ENCODE measurements at places on chromosomes 4 and X.

- DNase-seq: no peak
Measured at GRCh38 chr4:66052426-66052825, 382.1 kb upstream of the EPHA5 start.

DNA sequence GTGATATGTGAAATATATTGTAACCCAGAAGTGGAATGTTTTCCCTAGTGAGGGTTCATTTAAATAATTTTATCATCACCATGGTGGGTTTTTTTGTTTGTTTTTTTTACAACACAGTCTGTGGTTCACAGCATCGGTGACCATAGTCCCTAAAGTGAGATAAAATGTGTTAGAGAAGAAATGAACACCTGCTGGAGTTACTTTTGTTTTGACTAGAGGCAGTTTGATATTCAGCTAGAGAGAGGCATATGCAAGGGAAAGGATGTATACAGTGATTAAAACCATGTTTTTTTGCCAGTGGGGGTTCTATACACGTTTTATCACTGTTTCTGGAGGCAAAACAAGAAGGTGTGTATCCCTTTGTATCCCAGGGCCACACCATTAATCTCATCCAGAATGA lies 541.5 kb downstream of the PCDH7 start:
- DNase-seq: no peak

DNA sequence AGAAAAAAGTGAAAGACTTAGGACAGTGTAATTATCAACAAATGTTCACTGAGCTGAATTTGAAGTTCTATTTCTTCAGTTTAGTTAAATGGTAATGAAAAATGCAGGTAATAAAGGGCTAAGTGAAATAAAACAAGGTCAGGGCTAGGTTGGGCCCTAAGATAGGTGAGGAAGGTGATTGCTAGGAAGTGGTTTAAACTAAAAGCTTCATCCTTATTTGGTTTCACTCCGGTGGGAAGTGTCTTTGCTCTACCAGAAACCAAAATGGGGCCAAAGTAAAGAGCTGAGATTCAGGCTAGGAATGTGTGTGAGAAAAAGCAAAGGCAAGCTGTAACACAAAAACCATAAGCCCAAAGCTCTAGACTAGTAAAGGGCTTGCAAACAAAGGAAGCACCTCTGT lies 31.0 kb downstream of the TAB3 start:
- no peak for DNase-seq

GRCh38 chrX:120365320-120365719 lies 3.4 kb downstream of the ATP1B4 start:
- no peak for DNase-seq

DNA sequence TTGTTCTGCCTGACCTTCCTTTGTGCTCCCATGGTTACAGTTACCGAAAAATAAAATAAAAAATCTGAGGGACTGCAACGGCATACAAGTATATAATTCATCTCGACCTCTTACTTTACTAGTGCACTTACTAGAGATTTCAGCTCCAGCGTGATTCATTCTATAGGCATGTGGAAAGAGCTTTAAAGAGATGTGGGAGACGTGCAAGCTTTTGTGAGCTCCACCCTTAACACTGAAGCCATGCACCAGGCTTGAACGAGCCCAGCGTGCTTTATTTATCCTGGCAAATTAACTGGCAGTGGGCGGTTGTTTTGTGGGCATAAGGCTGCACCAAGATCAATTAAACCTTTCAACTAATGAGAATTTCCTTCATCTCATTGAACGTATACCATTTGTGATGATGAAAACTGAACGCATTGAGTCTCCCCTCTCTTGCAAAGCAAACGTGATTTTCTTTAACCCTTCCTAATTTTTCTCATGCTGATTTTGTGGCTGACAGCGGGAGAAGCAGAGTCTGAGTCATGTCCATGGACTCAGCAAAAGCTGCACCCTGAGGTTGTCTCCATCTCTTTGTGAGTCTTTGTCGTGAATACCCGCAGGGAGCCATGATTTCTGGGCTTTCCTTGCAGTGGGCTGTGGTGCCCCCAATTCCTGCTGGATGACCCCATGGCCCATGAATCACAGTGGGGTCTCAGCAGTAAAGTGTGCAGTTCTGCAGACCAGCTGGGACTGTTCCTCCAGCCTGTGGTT lies 60.1 kb downstream of the MXRA5 start:
- DNase-seq: no peak

DNA sequence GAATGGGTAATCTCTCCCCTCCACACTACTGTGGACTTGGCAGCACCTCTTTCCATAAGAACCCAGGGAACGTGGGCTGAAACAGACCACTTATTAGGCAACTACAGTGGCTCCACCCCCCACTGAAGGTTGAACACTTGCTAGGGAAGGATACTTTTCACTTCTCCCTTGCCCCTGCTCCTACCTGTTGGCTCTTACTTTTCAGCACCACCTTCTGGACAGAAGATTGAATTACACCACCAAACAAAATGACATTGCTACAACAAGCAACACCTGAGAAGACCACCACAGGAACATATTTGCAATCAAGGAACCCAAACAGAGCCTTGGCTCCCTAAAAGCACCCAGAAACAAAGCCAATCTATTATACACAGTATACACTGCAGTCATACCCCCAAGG lies 132.1 kb upstream of the CXCL13 start:
- DNase-seq: no peak

GRCh38 chr4:119726505-119726904 lies 97.9 kb upstream of the PDE5A start:
- no peak for DNase-seq

- DNase-seq: no peak
Measured at GRCh38 chrX:123859409-123859845, 426 bp upstream of the XIAP start.

GRCh38 chrX:103586314-103586646 lies 965 bp downstream of the TCEAL4 start:
- no peak for DNase-seq

DNA sequence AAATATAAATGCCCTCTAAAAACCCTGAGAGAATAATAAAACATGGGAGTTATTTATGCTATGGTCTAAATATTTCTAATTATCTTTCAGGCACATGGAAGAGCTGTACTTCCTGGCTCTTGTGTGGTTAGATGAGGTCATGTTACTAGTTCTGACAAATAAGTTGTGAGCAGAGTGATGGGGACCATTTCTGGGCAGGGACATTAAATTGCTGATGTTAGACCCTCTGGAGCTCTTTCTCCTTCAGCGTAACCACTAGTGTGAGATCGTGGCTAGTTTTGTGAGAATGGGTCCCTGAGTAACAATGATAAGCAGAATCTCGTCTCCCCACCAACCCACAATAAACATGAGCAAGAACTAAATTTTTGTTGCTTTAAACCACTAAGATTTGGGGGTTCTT lies 108.0 kb downstream of the MAML3 start:
- no peak for DNase-seq

- DNase-seq: no peak
Measured at GRCh38 chr4:174260099-174260498, 23.4 kb downstream of the FBXO8 start.

GRCh38 chr4:26619784-26620183 lies 35.9 kb downstream of the TBC1D19 start:
- no peak for DNase-seq

GRCh38 chr4:88846206-88846790 lies 148.7 kb upstream of the NAP1L5 start:
- no peak for DNase-seq

DNA sequence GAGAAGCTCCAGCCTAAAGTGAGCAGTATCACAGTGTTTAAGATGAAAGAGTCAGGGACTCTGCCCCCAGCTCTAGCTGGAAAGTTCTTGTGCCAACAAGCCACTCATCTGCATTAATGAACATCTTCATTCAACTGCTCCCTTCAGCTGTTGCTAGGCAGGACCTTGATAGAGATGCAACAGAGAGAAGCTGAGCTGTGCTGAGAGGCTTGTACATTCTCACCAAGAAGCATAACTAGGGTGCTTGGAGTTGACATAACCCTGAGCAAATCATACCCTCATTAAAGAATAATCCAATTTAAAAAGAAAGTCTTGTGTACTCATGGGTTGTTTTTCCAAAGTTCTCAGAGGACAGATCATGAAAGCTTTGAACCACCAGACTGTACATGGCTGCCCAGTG lies 63.2 kb downstream of the ATXN3L start:
- no peak for DNase-seq

DNA sequence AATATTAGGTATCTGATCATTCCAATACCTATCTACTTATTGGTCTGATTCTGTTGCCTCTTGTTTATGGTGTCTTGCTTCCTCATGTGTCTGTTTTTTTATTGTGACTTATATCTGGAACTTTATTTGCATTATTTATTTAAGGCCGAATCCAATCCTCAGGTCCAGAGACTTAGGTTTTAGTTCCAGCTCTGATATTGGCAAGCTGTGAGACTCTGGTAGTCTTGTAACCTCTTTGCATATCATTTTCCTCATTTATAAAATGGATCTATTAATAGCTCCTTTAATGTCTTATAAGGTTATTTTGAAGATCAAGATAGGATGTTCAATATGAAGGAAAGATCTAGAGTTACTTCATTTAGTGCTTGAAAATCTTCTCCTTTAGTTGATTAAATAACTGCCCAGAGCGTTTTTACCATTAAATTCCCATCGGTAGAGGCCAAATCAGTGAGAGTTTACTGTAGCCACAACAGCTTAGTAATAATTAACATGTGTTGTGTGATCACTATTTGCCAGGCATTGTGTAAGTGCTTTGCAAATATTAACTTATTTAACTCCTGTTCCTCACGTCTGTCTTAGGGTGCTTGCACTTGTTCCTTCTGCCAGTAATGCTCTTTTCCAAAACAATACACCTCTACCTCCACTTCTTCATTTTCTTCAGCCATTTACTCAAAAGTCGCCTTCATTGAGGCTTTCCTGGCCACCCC lies 82.2 kb downstream of the CC2D2A start:
- no peak for DNase-seq

GRCh38 chr4:159190651-159191050 lies 87.8 kb downstream of the RAPGEF2 start:
- no peak for DNase-seq

- no peak for DNase-seq
Measured at GRCh38 chrX:41596596-41596995, 92.2 kb upstream of the GPR34 start.

- no peak for DNase-seq
Measured at GRCh38 chrX:155612312-155613224, at the start of gene TMLHE. Gene TMLHE (minus strand): TSS chrX:155612952. CDS start chrX:155545276, 67,676 bp downstream.

GRCh38 chrX:105664243-105664642 lies 158.1 kb upstream of the NRK start:
- DNase-seq: no peak

DNA sequence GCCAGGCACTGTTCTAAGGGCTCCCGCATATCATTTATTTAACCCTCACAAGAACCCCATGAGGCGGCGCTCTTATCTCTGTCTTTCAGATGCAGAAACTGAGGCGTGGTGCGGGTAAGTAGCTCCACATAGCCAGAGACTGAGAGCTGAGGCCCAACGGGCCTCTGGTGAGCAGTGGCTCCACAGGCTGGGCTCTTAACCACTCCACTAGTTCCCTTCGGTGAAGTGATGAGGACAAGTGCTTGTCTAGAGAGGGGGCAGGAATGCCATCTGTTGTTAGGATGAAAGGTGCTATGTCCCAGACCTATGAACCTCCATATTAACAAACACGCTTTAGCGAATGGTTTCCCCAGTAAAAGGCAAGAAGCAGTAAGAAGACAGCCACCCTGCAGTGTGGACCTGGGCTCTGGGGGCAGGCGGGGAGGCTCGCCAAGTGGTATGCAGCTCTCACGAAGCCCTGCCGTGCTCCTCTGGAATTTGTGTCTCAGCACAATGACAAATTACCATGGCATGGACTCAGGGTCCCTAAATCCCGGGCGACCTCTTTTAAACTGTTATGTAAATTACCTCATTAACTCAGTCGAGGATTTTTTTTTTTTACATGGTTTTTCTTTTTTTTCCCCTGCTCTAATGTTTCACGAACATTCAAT lies 20.9 kb upstream of the S100G start:
- DNase-seq: no peak

GRCh38 chrX:45140812-45141211 lies 59.9 kb downstream of the DIPK2B start:
- DNase-seq: no peak

- no peak for DNase-seq
Measured at GRCh38 chrX:27998666-27999065, 17.4 kb upstream of the DCAF8L1 start.
